ENCODE measurements at places on chromosomes 2 and 18. TPM values are rescaled to one million over a fixed set of nuclear protein-coding genes. Genes with fewer than 3 reads are reported as not detected.

- H3K27ac ChIP-seq = no peak overlapping the region
- H3K36me3 ChIP-seq = peaks cover 12% of the 10 kb centered on the region
- DNase-seq = no peak
- no peaks in the 10 kb centered on the region for H3K4me1 ChIP-seq
- H3K27me3 ChIP-seq = peaks cover 7% of the 10 kb centered on the region
Observed at GRCh38 chr2:218824004-218824403, 7.6 kb downstream of the PRKAG3 start.

Gene CFAP210
- total RNA-seq = not detected

DNA sequence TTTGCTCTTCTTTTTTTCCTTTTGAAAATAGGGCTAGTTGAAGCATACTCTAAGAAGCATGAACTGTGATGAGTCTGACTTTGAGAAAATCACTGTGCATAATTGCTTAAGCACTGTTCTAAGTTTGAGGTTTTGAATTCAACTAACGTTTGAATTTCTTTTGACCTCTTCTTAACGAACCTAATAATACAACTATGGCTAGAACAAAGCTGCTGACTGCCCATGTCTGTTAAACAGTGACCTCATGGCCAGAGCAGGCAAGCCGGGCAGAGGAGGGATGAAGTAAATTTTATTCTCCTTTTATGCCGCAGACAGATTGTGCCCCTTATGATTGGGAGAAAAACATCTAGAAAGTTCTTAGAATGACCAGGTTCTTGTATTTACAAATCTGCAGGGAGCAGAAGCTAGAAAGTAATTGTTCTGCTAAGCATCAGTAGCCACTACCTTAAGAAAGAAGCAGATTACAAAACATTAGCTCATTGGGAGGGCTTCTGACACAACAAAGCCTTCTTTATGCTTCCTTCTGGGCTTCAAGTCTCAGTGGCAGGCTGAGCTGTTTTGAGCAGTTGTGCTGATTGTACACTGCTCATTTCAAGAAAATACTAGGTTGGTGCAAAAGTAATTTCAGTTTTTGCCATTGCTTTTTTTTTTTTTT, 97.8 kb upstream of the RASGRP3 start:
- no peaks in the 10 kb centered on the region for H3K36me3 ChIP-seq
- no peak overlapping the region for H3K4me3 ChIP-seq
- peak overlapping the region; percentile 26 for H3K27ac ChIP-seq
- no peaks in the 10 kb centered on the region for H3K4me1 ChIP-seq

DNA sequence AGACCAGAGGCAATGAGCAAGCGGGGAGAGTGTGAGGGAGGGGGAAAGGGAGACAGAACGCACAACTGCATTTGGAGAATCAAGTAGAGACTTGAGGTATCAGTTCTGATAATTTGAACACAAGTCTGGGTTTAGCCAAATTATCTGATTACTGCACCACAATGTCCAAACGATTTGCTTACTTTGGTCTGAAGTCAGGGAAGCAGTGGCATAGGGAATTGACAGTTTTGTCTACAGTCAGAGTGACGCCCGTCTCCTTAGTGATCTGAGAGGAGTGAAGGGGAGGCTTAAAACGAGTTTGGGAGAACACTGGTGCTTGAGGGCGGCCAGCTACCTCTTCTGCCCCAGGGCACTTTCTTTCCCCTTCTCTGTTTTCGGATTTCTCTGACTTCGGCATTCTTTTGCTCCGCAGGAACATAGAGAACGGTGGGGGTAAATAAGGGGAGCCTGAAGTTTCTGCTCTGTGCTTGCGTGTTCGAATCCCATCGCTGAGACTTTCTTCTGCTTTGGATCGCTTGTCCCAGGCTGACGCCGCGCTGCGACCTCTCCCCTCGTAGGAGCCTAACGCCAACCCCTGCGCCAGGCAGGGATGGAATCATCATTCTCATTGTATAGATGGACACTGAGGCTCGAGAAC, 2.9 kb upstream of the DLX2 start:
- H3K4me3 ChIP-seq = peak overlapping the region; percentile 37
- H3K27ac ChIP-seq = no peak overlapping the region
- no peaks in the 10 kb centered on the region for H3K36me3 ChIP-seq
- peaks cover 47% of the 10 kb centered on the region for H3K4me1 ChIP-seq
- peaks cover 98% of the 10 kb centered on the region for H3K27me3 ChIP-seq

Gene IL36G
- not detected for total RNA-seq

DNA sequence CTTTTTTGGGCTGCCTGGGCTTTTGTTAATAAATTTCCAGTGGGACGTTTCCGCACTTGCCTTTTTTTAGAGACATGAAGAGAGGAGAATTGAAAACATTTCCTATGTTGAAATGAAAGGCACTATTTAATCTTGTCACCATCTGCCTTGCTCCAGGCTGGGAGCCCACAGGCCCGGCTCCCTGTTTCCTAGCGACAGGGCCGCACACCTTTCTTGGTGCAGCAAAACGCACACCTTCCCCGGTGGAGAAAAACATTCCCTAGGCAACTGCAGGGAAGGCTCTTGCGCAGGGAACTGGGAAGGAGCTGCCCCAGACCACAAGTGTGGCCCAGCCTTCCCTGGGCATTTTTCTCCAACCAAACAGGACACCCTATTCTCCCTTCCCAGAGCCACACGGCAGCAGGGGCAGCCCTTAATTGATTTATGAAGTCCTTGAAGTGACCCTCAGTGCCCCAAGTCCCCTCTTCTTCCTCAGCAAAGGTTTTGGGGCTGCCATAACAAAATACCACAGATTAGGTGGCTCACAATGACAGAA, 132.9 kb upstream of the MSH6 start:
- H3K27ac ChIP-seq = no peak overlapping the region
- DNase-seq = no peak
- H3K4me3 ChIP-seq = no peak overlapping the region
- H3K27me3 ChIP-seq = peaks cover 8% of the 10 kb centered on the region
- H3K36me3 ChIP-seq = no peaks in the 10 kb centered on the region
- no peaks in the 10 kb centered on the region for H3K4me1 ChIP-seq

- no peak for DNase-seq
- no peaks in the 10 kb centered on the region for H3K27me3 ChIP-seq
- H3K36me3 ChIP-seq = no peaks in the 10 kb centered on the region
- H3K27ac ChIP-seq = no peak overlapping the region
- no peak overlapping the region for H3K4me3 ChIP-seq
- no peaks in the 10 kb centered on the region for H3K4me1 ChIP-seq
Observed at GRCh38 chr2:68577183-68577582, 66.2 kb upstream of the PROKR1 start.

DNA sequence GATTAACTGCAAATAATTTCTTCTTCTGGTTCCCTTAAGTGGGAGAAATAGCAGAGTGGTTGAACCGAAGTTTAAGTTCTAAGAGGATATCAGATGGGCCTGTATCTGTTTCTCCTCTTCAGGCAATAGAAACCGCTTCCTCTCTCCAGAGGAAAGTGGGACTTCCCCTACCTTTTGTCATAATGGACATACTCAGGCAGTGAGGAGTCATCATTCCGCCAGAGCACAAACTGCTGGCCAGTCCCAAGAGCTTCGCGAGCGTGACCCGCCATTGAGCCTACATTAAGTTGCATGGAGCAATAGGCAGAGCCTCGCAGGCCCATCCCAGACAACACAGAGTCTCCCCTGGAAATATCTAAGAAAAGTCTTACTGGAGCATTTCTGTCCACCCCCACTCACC, 158.9 kb downstream of the LDLRAD4 start:
- DNase-seq = no peak
- no peaks in the 10 kb centered on the region for H3K36me3 ChIP-seq
- H3K27ac ChIP-seq = peak overlapping the region; percentile 10
- H3K4me1 ChIP-seq = no peaks in the 10 kb centered on the region

Gene COL5A2
- total RNA-seq = 19.3 TPM

Gene LYG2
- not detected for total RNA-seq

GRCh38 chr2:4077017-4077416, 373.6 kb downstream of the DCDC2C start:
- H3K27me3 ChIP-seq = no peaks in the 10 kb centered on the region
- H3K36me3 ChIP-seq = no peaks in the 10 kb centered on the region
- no peak overlapping the region for H3K27ac ChIP-seq
- H3K4me3 ChIP-seq = no peak overlapping the region
- no peak for DNase-seq

DNA sequence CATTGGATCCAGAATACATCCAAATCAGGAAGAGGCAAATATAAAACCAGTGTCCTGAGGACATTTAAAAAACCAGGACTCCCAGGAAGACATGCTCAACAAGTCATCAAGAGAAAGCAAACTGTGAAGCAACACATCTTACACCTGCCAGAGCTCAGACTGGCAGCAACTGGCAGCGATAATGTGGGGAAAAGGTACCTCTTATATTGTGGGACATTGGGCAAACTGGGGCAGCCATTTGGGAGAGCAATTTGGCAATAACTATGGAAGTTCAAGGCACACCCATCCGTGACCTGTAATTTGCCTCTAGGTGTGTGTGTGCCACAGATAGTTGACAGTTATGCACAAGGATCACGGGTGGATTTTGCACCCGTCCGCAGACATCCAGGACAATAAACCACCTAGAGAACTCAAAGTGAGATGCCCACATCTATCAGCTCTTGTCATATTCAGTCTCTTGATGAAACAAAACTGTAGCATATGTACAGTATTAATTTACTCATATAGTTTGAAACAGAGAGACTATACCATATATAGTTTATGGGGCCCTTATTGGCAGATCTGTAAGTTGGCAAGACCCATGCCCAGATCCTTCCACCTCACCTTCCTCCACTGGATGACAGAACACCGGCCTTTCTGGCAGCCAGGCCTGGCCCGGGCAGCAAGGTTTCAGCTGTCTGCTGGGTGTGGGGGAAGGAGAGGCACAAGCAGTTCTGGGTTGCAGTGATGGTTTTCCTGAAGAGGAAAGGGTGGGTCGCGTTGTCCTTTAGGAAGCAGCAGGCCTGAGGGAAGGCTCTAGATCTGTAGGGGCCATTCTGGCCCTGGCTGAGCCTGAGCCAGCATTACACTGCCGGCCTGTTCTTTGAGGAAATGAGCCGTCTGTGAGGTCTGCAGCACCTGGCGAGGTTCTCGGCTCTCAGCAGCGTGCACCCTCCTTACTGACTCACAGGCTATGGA, 18.8 kb downstream of the HJURP start:
- no peak for DNase-seq
- no peak overlapping the region for H3K27ac ChIP-seq
- no peaks in the 10 kb centered on the region for H3K27me3 ChIP-seq
- H3K4me1 ChIP-seq = no peaks in the 10 kb centered on the region

Gene XIRP2
- total RNA-seq = 626 TPM

DNA sequence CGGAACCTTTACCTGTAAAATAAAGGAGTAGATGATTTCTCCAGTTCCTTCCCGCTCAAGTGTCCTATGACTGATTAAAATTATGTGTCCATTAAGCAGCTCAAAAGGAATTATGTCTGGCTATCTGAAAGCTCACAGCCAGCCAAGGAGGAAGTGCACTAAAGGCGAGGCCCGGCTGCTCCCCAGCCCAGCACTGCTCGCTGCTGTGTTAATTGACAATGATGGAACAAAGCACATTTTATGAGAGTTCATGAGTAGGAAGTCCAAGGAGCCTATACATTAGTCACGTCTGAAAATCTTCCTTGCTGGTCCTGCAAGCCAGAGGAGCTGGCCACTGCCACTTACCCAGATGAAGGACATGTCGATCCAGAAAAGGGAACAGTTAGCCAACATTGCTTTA, 14.3 kb downstream of the TTC32 start:
- H3K4me1 ChIP-seq = no peaks in the 10 kb centered on the region
- no peaks in the 10 kb centered on the region for H3K27me3 ChIP-seq
- H3K4me3 ChIP-seq = no peak overlapping the region
- H3K27ac ChIP-seq = no peak overlapping the region

Gene BUB1
- total RNA-seq = 8.3 TPM

Gene SKOR2
- not detected for total RNA-seq

- H3K27me3 ChIP-seq = no peaks in the 10 kb centered on the region
- H3K27ac ChIP-seq = no peak overlapping the region
- peaks cover 22% of the 10 kb centered on the region for H3K4me1 ChIP-seq
- H3K36me3 ChIP-seq = peaks cover 23% of the 10 kb centered on the region
- no peak for DNase-seq
Observed at GRCh38 chr2:216665717-216666116, 29.6 kb downstream of the IGFBP5 start.

- no peaks in the 10 kb centered on the region for H3K4me1 ChIP-seq
- no peaks in the 10 kb centered on the region for H3K27me3 ChIP-seq
- DNase-seq = no peak
- no peaks in the 10 kb centered on the region for H3K36me3 ChIP-seq
Observed at GRCh38 chr2:189232759-189233406, 53.3 kb upstream of the COL5A2 start.

DNA sequence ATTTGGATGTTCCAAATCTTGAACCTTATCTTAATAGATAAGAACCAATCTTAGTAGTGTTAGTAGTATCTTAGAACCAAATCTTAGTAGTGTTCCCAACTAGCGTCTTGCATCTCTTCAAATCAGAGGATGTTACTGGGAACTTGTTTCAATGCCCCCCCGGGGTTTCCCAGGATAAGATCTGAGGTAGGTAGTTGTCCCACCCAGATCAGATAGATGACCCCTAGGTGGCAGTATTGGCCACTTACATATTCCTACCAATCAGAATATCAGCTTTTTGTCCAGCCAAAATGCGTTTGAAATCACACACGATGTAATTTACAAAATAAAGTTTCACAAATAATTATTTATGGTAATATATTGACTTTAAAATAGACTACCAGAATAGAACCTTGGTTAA, 314.8 kb downstream of the MBD2 start:
- no peak overlapping the region for H3K4me3 ChIP-seq
- no peaks in the 10 kb centered on the region for H3K36me3 ChIP-seq
- H3K4me1 ChIP-seq = no peaks in the 10 kb centered on the region

DNA sequence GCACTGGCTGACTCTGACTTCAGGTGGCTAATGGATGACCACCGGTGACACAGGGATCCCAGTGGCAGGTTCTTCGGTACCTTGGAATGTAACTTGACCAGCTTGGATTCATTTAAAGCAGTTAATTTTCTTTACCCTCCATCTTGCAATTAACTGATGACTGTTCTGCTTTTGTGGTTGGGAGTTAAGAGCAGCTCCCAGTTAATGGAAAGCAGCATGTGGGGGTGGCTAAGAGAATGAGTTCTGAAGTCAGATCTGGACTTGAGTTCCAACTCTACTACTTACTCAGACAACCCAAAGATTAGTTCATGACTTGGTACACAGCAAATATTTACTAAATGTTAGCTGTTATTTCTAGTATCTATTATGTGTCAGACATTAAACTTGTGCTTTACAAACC, 58.5 kb downstream of the FAM228A start:
- no peak for DNase-seq
- no peaks in the 10 kb centered on the region for H3K4me1 ChIP-seq
- no peak overlapping the region for H3K27ac ChIP-seq

- H3K27me3 ChIP-seq = no peaks in the 10 kb centered on the region
- H3K4me3 ChIP-seq = no peak overlapping the region
- DNase-seq = no peak
- peaks cover 57% of the 10 kb centered on the region for H3K4me1 ChIP-seq
- no peaks in the 10 kb centered on the region for H3K36me3 ChIP-seq
Observed at GRCh38 chr2:65386344-65386743, 46.1 kb downstream of the SPRED2 start.

Gene CYP27C1
- not detected for total RNA-seq

Gene MC5R
- not detected for total RNA-seq

GRCh38 chr2:219562049-219563020, 9.0 kb downstream of the OBSL1 start:
- H3K36me3 ChIP-seq = no peaks in the 10 kb centered on the region
- H3K27ac ChIP-seq = no peak overlapping the region
- peaks cover 19% of the 10 kb centered on the region for H3K4me1 ChIP-seq
- no peaks in the 10 kb centered on the region for H3K27me3 ChIP-seq
- DNase-seq = no peak

All from heart left ventricle (tissue), 16 donors.